ENCODE measurements at places on chromosomes 6 and 20. TPM values are rescaled to one million over a fixed set of nuclear protein-coding genes. Genes with fewer than 3 reads are reported as not detected.

Gene RHAG
- not detected for total RNA-seq

Gene SAMD3
- total RNA-seq, result 5.6 TPM

Gene BEND6
- total RNA-seq, result not detected

Gene ETV7
- total RNA-seq, result 2.0 TPM

Gene MROH8
- 0.27 TPM for total RNA-seq

Gene DUSP15
- total RNA-seq, result not detected

Gene TMEM74B
- total RNA-seq, result 8.3 TPM

Gene DLK2
- 0.18 TPM for total RNA-seq

Gene HLA-DQA2
- not detected for total RNA-seq

Gene MTFR2
- 32.0 TPM for total RNA-seq

- no peak for DNase-seq
Observed at GRCh38 chr6:53567701-53568100, 22.8 kb upstream of the GCLC start.

GRCh38 chr6:122077603-122078002, 321.8 kb upstream of the HSF2 start:
- no peak for DNase-seq

DNA sequence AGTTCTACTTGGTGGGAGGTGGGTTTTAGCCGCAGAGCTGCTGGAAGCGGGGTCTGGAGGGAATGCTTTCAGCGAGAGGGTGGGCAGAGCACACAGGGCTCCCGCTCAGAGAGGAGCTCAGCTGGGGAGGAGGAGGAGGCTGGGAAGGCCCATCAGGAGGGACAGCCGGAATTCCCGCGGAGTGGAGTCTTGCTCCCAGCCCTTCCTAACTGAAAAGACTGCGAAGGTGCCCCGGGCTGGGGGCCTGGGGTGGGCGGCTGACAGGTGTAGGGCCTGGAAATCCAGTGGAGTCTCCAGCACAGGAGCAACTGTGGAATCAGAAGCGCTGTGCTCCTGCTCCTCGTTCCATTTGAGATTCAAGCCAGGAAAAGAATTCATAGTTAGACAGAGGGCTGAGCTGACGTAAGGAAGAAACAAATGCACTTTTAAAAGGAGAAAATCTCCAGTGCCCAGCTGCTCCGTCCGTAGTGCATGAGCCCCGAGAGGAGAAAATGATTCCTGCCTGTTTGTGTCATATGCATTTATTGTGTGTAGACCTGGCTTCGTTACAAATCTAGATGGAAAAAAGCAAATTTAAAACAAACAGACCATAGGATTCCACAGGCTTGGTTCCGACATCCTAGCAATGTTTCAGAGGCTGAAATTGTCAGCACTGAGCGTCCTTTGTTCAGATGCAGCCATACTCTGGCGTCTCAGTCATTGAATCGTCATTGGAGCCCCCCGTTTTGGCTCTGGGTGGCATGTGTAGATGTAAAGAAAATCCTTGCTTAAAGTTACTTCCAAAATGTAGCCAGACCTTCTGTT, 197.7 kb downstream of the SMOC2 start:
- DNase-seq, result no peak

DNA sequence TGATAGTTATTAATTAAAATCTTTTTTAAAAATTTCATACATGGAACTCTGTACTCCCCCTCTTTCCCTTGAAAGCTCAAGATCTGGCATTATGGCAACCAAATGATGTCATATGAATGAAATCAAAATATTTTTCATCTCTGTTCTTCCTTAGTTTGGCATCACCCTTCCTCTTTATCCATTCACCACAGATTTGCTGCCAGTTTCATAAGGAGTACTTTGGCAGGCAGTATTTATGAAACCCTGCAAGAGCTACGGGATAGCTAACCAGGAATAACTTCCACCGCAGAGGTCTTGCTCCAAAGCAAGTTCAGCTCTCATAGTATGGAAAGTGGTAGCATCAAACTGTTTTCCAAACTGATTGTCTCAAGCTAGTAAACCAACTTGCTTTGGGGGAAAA, 113.9 kb upstream of the DOK5 start:
- no peak for DNase-seq

GRCh38 chr6:33925936-33926335, 122.1 kb upstream of the MLN start:
- DNase-seq, result no peak

DNA sequence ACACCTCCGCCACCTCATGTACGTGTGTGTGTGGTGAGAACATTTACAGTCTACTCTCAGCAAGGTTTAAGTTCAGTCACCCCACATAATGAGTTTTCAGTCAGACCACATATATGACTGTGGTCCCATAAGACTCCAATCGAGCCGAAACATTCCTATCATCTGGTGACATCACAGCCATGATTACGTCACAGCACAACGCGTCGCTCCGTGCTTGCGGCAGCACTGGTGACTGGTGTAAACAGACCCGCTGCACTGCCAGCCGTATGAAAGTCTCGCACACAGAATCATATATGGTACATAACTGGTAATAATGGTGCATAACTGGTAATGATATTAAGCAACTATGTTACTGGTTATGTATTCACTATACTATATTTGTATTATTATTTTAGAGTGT, 150.7 kb downstream of the DLL1 start:
- no peak for DNase-seq

DNA sequence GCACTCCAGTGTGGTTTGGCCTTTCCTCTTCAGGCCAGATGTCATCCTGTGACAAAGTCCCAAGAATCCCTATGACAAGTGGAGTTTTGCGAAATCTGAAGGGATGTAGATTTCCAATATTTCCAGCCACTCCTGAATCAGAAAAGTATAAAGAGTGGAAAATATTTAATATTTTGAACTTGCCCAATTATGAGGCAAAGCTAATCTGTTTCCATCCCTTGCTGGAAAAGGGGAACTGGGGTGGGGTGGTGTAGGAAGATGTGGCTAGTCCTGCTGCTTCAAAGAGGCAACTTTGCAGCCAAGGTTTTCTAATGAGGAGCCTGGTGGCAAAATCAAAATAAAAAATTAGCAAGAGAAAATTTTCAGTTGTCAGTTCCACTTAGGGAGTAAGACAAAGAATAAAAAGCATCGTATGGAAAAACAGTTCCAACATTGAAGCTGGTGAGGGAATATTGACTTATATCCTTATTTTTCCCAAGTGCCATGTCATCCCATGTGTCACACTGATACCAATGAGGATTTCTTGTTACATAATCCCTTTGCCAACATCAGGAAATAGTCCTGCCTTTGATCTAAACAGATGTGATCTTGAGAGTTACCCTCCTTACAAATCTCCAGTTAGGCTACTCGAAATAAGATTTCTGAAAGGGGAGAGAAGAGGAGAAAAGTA, 480.0 kb upstream of the JARID2 start:
- no peak for DNase-seq

GRCh38 chr6:116036075-116036773, 24.5 kb downstream of the FRK start:
- DNase-seq, result no peak

DNA sequence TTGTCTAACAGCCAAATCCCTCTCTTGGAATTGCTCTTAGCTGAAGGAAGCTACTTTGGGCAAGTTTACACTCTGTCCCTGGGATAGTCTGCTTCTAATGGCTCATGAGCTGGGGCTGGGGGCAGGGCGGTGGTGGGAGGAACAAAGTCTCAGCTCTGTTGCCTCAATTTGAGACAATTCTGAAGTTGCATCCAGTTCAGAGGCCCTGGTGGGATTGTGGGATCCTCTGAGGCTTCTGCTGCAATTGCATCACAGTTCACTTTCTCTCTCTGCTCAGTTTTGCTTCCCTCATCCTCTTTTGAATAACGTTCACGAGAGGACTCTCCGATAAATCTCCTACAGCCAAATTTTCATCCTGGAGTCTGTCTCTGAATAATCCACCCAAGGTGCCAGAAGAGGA, 440.6 kb upstream of the SLC35B3 start:
- no peak for DNase-seq

GRCh38 chr6:36443471-36444428, 950 bp downstream of the KCTD20 start:
- no peak for DNase-seq

DNA sequence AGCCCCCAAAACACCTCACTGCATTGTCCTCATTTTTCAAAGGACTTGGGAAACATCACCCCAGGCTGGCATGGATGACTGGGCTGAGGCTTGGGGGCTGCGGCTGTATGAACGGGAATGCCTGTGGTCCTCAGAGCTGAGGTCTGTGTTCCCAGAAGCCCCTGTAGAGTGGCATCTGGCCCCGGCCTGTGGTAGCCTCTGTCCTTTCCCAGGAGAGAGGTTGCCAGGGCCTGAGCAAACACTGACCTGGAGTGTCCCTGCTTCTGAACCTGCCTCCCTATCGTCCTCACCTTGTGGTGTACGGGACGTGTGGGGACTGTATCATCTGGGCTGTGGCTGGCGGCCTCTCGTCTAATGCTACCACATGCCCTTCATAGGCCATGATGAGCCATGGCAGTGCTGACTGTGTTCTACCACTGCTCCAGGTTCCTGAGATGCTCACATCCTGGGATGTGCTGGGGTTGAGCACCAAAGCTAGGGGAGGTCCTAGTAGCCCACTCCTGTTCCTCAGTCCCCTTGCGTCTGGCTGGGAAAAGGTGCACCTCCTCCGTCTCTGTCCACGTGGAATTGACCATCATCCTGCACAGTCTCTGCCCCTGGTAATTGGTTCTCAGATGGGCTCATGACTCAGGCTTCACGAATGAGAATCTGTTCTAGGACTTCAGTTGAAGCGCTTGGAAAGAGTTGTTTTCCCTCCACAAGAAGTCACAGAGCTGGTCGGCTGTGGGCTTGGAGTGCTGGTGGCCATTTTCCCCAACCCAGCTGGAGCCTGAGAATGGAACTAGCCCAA, 27.6 kb downstream of the PHACTR3 start:
- DNase-seq, result no peak

DNA sequence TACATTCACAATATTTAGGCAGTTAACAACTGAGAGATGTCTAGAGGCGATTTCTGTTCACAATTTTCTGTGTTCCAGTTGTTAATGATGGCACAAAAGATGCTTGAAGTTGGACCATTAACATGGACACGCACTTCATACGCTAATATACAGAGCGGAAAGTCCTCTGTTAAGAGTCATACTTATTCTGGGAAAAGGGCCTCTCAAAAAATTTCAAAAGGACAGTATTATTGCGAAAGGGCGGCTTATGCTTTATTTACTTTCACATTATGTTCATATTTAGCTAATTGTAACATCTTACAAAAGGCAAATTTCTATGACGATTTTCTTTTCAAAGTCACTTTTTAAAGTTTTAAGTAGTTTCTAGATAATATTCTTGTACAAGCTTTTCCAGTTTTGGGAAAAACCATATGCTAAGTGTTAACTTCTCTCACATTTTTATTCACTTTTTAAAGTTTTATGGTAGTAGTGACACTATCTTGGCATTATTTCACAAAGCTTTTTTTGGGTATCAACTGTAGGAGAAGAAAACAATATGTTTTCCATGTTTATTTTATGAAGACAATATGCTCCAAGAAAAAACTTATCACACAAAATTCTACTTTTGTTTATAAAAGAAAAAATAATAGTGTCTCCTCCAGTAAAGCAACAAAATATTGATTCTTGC, 62.3 kb downstream of the MAP7 start:
- no peak for DNase-seq

DNA sequence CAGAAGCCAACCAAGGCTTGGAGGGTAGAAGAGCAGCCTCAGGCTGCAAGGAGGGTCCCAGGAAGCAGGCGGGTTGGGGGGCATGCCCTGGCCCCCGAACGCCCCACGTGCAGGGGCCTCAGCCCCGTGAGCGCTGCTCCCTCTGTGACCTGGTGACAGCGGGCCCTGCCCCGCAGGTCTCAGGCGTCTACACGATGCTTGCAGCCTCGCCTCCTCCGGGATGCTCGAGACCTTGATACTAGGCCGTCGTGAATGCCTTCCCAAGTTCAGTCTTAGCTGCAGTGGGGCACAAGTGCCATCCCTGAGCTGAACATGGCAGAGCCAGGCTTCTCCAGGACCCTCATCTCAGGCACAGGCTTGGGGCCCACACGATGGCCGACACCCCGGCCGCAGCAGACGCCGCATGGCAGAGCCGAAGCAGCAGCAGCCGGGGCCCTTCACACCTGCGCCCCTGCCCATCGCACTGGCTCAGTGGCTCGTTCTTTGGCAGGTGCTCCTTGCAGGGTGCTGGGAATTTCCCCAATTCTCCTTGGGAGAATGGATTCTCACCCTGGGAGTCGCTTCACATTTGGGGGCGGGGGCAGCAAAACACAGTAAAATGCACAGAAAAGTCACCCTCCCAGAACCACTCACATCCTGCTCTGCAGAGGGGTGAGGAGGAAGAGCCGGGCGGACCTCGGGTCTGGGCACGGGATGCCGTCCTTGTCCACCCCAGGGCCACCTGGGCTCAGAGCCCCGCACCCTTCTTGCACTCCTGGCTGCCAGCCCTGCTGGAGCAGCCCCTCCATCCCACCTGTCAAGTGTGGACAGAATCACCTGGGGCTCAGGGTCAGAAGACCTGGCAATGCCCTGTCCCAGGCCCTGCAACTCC, 161.8 kb downstream of the DLL1 start:
- peak; percentile 50 for DNase-seq

GRCh38 chr6:99607416-99608036, 893 bp downstream of the PRDM13 start:
- DNase-seq, result peak; percentile 15

DNA sequence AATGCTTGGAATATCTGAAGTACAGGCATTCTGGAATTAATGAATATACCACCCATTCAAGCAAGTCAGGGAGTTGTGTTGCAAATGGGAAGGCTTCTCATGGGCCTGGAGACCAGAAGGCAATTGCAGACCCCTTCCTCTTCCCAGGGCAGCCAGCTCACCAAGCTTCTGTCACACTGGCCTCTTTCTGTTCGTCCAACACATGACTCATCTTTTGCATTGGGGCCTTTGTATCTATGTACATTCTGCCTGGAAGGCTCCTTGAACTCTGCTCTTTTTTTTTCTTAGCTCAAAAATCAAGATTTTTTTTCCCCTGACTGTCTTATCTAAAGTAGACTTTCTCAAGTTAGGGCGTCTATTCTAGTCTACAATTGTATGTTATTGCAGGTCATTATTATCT, 132.9 kb upstream of the MYLIP start:
- no peak for DNase-seq

DNA sequence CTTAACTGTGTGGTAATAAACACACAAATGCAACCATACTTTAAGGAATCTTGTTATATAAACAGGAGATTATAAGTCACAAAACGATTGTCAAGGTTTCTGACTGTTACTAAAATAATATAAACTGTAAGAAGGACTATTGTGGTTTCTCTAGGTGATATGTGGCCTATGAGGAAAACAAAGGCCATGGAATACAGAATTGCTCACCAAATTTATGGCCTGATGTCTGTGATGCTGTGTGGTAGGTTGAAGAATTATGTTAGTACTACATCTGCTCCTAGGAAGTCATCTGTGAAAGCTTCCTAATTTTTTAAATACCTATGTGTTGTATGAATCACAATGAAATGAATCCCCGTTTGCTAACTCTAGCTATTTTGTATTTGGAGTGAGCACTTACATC, 875.4 kb upstream of the MAP3K7 start:
- DNase-seq, result no peak

DNA sequence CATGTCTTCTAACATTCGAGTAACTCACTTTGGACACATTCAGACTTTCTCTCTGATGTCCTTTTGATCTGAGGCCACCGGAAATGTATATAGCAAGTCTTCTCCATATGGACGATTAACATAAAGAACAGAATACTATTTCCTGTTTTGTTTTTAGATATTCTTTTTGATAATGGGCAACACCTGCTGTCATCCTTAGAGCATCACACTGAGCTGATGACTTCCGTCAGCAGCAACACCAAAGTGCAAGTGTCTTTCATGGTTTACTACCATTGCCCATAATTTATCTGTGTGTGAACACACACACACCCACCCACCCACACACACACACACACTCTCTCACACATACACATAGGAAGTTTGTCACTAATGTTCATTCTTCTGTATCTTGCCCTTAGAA, 112.7 kb upstream of the SIM1 start:
- no peak for DNase-seq

All from activated naive CD4-positive, alpha-beta T cell treated with anti-CD3 and anti-CD28 coated beads, Interleukin-2, amount 50 U/mL, for 72 hours (primary cell).